NAMALWA (cell line): ENCODE measurements at places on chromosomes 1 and 21.

GRCh38 chr1:179775009-179775408 is 31.9 kb downstream of the FAM163A start:
- peak; percentile 32 for DNase-seq

GRCh38 chr1:2405588-2406295 is 6.6 kb downstream of the PEX10 start:
- no peak for DNase-seq

DNA sequence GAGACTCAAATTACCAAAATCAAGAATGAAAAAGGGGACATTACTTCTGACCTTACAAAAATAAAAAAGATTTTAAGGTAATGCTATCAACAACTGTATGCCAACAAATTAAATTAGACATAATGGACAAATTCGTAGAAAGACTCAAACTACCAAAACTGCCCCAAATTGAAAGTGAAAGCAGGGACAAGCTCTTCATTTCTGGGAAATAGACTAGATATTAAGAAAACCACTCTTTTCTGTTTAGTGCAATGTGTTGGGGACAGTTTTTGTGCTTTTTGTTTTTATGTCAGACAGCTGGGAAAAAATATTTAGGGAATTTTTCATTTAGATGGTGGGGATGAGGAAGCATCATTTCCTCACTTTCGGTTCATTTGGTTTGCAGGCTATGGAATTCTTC is 4.9 kb upstream of the GBP1 start:
- DNase-seq = peak; percentile 15

GRCh38 chr1:86646256-86646655 is 58.1 kb upstream of the SH3GLB1 start:
- no peak for DNase-seq

GRCh38 chr1:18481921-18482701 is 1.4 kb downstream of the KLHDC7A start:
- no peak for DNase-seq

- DNase-seq = no peak
Measured at GRCh38 chr1:214912127-214912526, 170.4 kb upstream of the KCNK2 start.

DNA sequence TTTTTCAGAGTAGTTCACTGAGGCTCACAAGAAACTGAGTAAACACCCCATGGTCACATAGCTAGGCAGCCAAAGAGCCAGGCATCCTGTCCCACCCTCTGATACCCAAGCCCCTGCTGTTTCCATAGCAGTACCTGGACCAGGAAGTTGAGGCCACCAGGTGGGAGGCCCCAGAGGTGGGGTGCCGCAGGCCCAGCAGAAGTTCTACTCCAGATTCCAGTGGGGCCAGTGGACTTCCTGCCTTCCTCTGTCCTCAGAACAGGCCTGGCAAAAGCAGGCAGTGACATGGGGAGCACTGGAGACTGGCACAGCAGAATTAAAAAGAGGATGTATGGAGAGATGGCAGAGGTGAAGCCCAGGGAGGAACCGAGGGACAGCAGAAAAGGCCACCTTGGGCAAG is 19.0 kb downstream of the FOXO6 start:
- no peak for DNase-seq

DNA sequence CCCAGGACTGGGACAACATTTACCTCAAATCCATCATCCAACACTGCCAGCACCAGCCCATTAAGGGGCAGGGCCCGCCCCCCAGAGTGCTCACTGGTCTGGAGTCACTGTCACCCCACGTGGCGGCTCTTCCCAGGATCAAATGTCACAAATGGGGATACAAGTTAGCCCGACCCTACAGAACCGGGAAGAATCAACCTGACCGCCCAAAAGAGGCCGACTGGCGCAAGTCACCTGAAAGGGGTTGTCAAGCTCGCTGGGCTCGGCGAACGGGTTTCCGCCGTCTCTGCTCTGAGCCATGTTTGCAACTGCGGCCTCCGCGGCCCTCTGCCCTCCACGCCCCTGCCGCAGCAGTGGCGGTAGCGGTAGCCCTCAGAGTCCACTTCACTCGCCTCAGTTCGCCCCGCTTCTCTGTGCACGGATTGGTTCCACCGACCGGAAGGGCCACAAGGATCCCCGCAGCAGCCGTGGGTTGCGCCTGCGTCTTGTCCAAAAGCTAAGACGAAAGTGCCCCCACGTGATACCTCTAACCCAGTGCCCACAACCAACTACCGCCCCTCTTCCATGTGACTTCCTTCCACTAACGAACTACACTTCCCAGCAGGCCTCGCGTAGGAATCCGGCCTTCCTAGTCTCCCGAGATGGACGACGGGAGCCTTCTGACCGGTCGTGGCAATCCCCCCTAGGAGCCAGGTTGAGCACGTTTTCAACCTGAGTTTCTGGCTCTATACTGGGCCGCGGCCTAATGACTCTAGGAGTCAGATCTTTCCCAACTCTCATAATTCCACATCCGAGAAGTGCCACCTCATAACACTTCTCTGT is at the start of gene SCAMP3:
SCAMP3 (minus strand) TSS at position 509 of the 822 bp plus-strand sequence; CDS start at position 300, 209 bp downstream.
- peak; percentile 99 for DNase-seq
